ENCODE measurements at places on chromosomes 16 and 17. TPM values are rescaled to one million over a fixed set of nuclear protein-coding genes. Genes with fewer than 3 reads are reported as not detected.

GRCh38 chr17:60311936-60312335 is 80.0 kb downstream of the USP32 start:
- DNase-seq, result no peak
- peaks cover 4% of the 10 kb centered on the region for H3K36me3 ChIP-seq
- H3K27me3 ChIP-seq, result no peaks in the 10 kb centered on the region
- no peak overlapping the region for H3K27ac ChIP-seq
- no peak overlapping the region for H3K4me3 ChIP-seq
- H3K4me1 ChIP-seq, result no peaks in the 10 kb centered on the region

DNA sequence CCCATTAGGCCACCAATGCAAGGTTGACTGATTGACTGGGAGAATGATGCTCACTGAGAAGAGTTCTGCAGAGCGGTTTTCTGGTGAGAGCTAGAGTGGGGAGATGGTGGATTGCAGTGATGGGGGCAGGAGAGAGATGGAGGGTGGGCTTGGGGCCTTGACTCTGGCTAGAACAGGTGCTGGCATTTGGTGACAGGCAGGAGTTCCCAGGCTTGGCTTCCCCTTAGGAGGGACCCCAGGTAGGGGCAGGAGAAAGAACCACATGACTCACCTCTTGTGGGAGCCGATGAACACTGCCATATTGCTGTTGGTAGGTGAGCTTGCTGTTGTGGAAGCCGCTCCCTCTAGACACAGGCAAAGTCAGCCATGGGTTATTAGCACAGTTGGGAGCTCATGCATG is 8.0 kb downstream of the CD300LB start:
- no peaks in the 10 kb centered on the region for H3K36me3 ChIP-seq
- H3K27ac ChIP-seq, result no peak overlapping the region
- H3K4me3 ChIP-seq, result no peak overlapping the region
- H3K27me3 ChIP-seq, result no peaks in the 10 kb centered on the region
- H3K4me1 ChIP-seq, result no peaks in the 10 kb centered on the region

GRCh38 chr17:66468241-66469087 is 166.1 kb downstream of the PRKCA start:
- peaks cover 5% of the 10 kb centered on the region for H3K4me1 ChIP-seq
- no peak overlapping the region for H3K4me3 ChIP-seq
- H3K27me3 ChIP-seq, result no peaks in the 10 kb centered on the region
- no peak for DNase-seq
- no peak overlapping the region for H3K27ac ChIP-seq

Gene C17orf50
- not detected for total RNA-seq

Gene TBC1D3C
- total RNA-seq, result 2.0 TPM

Gene DRC3
- total RNA-seq, result not detected

DNA sequence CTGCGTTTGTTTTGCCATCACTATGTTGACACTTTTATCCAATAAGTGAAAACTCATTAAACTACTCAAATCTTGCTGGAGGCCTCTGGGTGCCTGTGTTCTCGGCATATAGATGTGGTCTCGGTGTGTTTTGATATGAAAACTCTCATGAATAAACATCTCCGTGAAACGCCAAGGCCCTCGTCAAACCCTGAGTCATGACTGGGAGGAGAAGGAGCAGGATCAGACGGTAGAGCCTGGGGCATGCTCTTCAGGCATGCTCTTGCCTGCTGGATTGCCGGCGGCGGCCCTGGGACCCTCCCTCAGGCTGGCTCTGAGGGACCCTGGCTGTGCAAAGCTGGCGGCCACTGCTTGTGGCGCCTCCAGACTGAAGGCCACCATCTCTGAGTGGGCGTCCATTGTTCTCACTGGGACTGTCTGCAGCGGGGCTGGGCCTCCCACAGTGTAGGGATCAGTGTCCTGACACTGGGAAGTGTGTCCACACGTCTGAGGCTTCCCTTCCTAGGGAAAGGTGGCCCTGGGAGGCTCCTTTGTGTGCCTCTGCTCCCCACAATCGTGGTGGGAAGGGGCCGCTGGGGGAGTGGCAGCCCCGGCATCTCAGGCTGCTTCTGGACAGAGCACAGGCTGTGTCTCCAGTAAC is 1.7 kb upstream of the NPB start:
- peaks cover 12% of the 10 kb centered on the region for H3K4me1 ChIP-seq
- no peak for DNase-seq
- H3K27me3 ChIP-seq, result no peaks in the 10 kb centered on the region
- H3K27ac ChIP-seq, result no peak overlapping the region

Gene ST6GALNAC2
- total RNA-seq, result 0.39 TPM

- peaks cover 40% of the 10 kb centered on the region for H3K36me3 ChIP-seq
- no peak overlapping the region for H3K4me3 ChIP-seq
- H3K27me3 ChIP-seq, result no peaks in the 10 kb centered on the region
- H3K4me1 ChIP-seq, result no peaks in the 10 kb centered on the region
Observed at GRCh38 chr16:19589771-19590302, 34.3 kb downstream of the VPS35L start.

- H3K36me3 ChIP-seq, result no peaks in the 10 kb centered on the region
- no peak overlapping the region for H3K27ac ChIP-seq
- DNase-seq, result no peak
- H3K27me3 ChIP-seq, result peaks cover 2% of the 10 kb centered on the region
- no peak overlapping the region for H3K4me3 ChIP-seq
Observed at GRCh38 chr17:20961586-20961985, 81.2 kb downstream of the USP22 start.

Gene CCDC200
- total RNA-seq, result not detected

Gene KRT20
- not detected for total RNA-seq

Gene NOL3
- total RNA-seq, result 2.3 TPM

GRCh38 chr16:56898847-56899246 is 33.1 kb upstream of the HERPUD1 start:
- H3K27me3 ChIP-seq, result peaks cover 2% of the 10 kb centered on the region
- H3K36me3 ChIP-seq, result no peaks in the 10 kb centered on the region
- H3K4me3 ChIP-seq, result no peak overlapping the region
- H3K27ac ChIP-seq, result no peak overlapping the region
- peaks cover 4% of the 10 kb centered on the region for H3K4me1 ChIP-seq
- no peak for DNase-seq

Gene CDH5
- not detected for total RNA-seq

- no peaks in the 10 kb centered on the region for H3K27me3 ChIP-seq
- H3K4me3 ChIP-seq, result no peak overlapping the region
- DNase-seq, result no peak
- peaks cover 12% of the 10 kb centered on the region for H3K4me1 ChIP-seq
- no peak overlapping the region for H3K27ac ChIP-seq
- no peaks in the 10 kb centered on the region for H3K36me3 ChIP-seq
Observed at GRCh38 chr17:67648032-67648905, 69.5 kb upstream of the NOL11 start.

Gene TBX6
- 0.42 TPM for total RNA-seq

Gene KCNJ2
- 0.22 TPM for total RNA-seq

Gene TERB1
- 0.20 TPM for total RNA-seq

DNA sequence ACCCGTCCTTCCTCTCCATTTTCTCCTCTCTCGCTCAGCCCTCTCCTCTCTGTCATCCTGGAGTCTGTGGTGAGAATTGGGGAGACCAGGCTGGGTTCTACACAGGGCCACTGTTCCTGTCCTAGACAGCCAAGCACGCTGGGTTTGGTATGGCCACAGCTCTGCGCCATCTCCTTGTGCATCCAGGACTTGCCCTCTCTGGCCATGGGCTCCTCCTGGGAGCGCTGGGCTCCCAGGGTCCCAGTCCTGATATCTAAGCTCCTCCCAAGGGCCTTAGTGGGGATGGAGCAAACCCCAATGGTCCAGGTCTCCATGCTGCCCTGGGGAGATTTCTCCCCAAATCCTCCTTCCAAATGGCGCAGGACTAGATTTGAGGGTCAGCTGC is 27.2 kb upstream of the ITGA3 start:
- no peak for DNase-seq
- no peak overlapping the region for H3K27ac ChIP-seq
- no peaks in the 10 kb centered on the region for H3K27me3 ChIP-seq

DNA sequence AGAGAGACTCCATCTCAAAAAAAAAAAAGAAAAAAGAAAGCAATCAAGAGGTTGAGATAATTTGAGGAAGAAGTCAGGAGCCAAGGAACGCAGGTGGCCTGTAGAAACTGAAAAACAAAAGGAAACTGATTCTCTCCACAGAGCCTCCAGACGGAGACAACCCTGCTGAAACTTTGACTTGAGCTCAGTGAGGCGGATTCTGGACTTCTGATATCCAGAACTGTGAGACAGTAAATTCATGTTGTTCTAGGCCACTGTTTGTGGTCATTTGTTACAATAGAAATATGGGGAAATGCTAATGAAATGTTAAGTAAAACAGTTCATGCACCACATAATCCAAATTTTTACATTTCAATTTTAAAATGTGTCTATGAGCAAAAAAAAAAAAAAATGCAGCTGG is 5.2 kb downstream of the MBTPS1 start:
- H3K4me3 ChIP-seq, result no peak overlapping the region
- no peak for DNase-seq
- peaks cover 25% of the 10 kb centered on the region for H3K4me1 ChIP-seq
- no peaks in the 10 kb centered on the region for H3K27me3 ChIP-seq
- H3K36me3 ChIP-seq, result peaks cover 30% of the 10 kb centered on the region

- H3K4me3 ChIP-seq, result peak overlapping the region; percentile 8
- no peak for DNase-seq
- H3K36me3 ChIP-seq, result no peaks in the 10 kb centered on the region
- H3K4me1 ChIP-seq, result no peaks in the 10 kb centered on the region
- no peaks in the 10 kb centered on the region for H3K27me3 ChIP-seq
Observed at GRCh38 chr17:53571342-53571741, 251.4 kb upstream of the KIF2B start.

DNA sequence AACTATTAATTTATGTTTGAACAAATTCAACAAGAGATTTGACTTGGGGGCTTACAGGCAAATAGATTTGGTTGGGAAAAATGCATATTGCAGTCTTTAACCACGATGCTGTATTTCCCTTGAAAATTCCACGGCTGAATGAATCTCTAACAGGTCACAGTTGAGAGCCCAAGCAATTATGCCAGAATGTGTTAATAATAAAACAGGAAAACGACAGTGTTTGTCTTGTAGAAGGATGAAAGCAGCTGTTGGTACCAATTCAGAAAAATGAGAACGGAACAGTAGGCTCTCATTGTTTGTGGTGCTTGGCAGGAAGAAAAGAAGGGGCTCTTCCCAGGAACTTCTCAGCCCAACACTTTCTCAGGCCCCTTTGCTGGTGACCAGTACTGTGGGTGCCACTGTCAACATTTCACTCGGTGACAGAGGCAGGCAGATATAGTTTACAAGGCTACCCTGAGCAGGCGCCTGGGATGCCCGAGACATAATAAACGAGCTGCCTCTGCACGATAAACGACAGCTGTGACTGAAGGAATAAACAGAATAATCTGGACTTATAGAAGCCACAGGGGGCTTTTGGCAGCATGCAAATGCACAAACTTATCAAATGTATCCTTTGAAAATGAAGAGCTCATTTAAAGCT is 387.1 kb downstream of the HS3ST4 start:
- no peak for DNase-seq
- H3K4me1 ChIP-seq, result no peaks in the 10 kb centered on the region
- no peak overlapping the region for H3K27ac ChIP-seq
- no peaks in the 10 kb centered on the region for H3K27me3 ChIP-seq
- H3K4me3 ChIP-seq, result no peak overlapping the region

DNA sequence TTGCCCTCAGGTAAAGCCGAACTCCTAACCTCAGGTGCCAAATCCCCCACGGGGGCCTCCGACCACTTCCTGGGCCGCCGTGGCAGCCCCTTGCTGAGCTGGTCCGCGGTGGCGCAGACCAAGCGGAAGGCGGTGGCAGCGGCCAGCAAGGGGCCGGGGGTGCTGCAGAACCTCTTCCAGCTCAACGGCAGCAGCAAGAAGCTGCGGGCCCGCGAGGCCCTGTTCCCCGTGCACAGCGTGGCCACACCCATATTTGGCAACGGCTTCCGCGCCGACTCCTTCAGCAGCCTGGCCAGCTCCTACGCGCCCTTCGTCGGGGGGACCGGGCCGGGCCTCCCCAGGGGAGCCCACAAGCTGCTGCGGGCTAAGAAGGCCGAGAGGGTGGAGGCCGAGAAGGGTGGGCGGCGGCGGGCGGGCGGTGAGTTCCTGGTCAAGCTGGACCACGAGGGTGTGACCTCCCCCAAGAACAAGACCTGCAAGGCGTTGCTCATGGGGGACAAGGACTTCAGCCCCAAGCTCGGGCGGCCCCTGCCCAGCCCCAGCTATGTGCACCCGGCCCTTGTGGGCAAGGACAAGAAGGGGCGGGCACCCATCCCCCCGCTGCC is 51.6 kb downstream of the ACTG1 start:
- no peak overlapping the region for H3K4me3 ChIP-seq
- no peak for DNase-seq
- H3K27me3 ChIP-seq, result no peaks in the 10 kb centered on the region
- H3K27ac ChIP-seq, result no peak overlapping the region
- H3K4me1 ChIP-seq, result no peaks in the 10 kb centered on the region
- H3K36me3 ChIP-seq, result no peaks in the 10 kb centered on the region

Gene KRTAP3-1
- total RNA-seq, result not detected

DNA sequence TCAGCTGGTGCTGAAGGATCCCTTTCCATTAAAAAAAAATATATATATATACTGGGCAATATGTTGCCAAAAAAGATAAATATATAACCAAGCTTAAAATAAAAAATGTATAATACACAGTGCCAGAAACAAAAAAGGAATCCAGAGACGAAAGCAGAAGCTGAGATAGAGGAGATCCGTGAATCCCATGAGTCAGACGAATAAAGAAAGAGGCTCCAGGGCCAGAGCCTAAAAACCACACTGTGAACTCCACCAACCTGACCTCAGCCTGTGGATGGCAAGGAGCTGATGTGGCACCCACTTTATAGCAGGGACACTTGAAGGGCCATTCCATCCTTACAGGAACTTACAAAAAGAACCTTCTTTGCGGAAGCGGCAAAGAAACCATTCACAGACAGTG is 34.8 kb downstream of the PITPNM3 start:
- no peaks in the 10 kb centered on the region for H3K27me3 ChIP-seq
- H3K36me3 ChIP-seq, result no peaks in the 10 kb centered on the region
- no peaks in the 10 kb centered on the region for H3K4me1 ChIP-seq
- no peak overlapping the region for H3K4me3 ChIP-seq
- no peak overlapping the region for H3K27ac ChIP-seq

Gene C17orf100
- 1.5 TPM for total RNA-seq

Gene HSPB9
- total RNA-seq, result not detected

- DNase-seq, result no peak
- H3K4me1 ChIP-seq, result no peaks in the 10 kb centered on the region
- H3K36me3 ChIP-seq, result no peaks in the 10 kb centered on the region
- no peak overlapping the region for H3K27ac ChIP-seq
- peaks cover 3% of the 10 kb centered on the region for H3K27me3 ChIP-seq
- no peak overlapping the region for H3K4me3 ChIP-seq
Observed at GRCh38 chr17:68693466-68693865, 92.3 kb upstream of the FAM20A start.

DNA sequence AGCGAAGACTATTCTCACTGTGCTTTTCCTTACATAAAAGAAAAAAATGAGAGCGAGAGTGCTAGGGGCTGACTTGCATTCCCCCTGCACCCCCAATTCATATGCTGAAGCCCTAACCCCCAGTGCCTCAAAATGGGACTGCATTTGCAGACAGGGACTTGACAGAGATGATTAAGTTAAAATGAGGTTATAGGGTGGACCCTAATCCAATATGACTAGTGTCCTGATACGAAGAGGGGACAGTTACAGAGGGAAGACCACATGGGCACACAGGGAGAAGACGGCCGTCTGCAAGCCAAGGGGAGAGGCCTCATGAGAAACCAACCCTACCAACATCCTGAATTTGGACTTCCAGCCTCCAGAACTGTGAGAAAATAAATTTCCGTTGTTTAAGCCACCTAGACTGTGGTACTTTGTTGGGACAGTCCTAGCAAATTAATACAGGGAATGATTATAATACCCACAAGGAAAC is 1.6 kb upstream of the TMEM220 start:
- no peak overlapping the region for H3K4me3 ChIP-seq
- no peak for DNase-seq
- no peak overlapping the region for H3K27ac ChIP-seq
- peaks cover 6% of the 10 kb centered on the region for H3K27me3 ChIP-seq
